ENCODE measurements at places on chromosomes 12 and 14.

- no peak for DNase-seq
Observed at GRCh38 chr12:69036533-69036932, 103.6 kb upstream of the CPM start.

- DNase-seq, result no peak
Observed at GRCh38 chr14:79331830-79332229, 879.5 kb downstream of the DIO2 start.

DNA sequence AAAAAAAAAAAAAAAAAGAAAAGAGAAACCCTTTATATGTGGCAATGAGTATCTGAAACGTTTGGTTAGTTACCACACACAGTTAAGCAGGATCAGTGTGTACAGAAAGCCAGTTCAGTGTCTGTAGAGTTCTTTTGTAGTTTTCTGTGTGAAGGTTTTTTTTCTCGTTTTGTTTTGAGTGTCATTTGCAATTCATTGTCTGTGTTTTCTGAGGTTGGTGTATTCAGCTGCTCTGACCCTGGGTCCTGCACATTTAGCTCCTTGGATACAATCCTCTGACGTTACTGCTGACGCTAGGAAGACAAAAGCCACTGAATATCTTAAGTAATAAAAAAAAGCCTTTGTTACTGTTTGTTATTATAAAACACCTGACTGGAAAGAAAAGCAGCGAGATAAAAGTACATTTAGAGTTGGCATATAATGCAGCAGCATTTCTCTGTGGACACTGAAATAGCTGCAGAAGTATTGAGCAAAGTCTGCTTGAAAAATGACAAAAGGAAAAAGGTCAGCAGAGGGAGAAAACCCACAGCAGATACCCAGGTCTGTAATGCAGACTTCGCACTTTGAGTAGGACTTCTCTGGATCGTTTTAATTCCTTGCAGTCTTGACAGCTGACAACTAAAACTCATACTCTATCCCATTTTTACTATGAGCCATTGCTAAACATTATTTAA is 89.0 kb downstream of the POLR3B start:
- no peak for DNase-seq

GRCh38 chr14:82398256-82398655 is 864.6 kb upstream of the SEL1L start:
- DNase-seq, result no peak

- DNase-seq, result no peak
Observed at GRCh38 chr12:108815875-108816594, 41.3 kb downstream of the SSH1 start.

- DNase-seq, result no peak
Observed at GRCh38 chr12:50400104-50400637, 514 bp upstream of the LARP4 start.

DNA sequence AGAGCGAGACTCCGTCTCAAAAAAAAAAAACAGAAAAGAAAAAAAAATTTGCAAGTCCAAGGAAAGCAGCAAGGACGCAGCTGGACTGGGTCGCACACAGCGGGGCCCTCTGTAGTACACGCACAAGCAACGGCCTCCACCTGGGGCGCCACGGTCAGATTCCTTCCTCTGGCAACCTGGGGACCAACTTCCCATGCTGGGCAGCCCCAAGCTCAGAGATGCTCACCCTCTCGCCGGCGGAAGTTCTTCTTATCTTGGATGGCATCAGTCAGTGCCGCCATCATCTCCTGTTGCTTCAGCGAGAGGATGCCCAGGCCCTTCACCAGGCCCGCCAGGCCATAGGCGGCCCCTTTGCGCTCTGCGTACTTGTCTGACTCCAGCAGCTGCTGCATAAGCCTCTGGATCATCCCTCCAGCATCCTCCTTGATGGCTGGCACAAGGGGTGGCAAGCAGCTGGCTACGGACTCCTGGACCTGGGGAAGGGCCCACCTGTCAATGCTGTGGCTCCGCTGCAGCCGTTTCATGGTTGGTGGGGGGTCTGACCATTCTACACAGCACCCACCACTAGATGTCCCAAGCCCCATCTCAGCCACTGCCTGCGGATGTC is 34.5 kb upstream of the RAB35 start:
- DNase-seq, result no peak

GRCh38 chr12:91023326-91024004 is 18.7 kb upstream of the EPYC start:
- DNase-seq, result no peak

DNA sequence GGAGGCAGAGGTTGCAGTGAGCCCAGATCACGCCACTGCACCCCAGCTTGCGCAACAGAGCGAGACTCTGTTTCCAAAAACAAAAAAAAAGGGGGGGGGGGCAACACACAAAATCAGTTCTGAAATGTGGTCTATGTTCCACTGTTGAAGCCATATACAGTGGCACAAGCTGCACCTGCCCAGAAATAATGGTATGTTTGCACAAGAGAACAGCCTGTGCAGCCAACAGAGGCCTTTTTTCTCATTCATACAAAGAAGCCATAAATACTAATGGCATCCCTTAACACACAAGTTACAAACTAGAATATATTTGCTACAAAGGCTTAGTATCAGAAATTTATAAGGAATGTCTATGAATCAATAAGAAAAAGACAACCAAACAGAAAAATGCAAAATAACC is 37.1 kb downstream of the ITPR2 start:
- no peak for DNase-seq

DNA sequence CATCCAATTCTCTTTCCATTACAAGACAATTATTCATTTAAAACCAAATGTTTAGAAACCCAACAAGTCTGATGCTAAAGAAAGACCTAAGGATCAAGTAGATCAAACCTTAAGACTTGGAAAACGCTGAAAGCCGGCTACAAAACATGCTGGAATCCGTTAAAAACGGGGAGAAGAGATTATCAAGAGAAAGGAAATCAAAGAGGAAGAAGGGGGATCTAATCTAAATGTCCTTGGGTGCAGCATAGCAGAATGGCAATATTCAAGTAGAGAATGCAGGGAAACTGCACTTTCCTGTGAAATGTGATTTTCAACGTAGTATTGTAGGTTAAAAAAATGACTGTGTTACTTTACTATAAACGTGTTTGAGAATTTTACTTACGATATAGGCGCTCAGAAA is 1.3 kb downstream of the PPP1R13B start:
- no peak for DNase-seq

DNA sequence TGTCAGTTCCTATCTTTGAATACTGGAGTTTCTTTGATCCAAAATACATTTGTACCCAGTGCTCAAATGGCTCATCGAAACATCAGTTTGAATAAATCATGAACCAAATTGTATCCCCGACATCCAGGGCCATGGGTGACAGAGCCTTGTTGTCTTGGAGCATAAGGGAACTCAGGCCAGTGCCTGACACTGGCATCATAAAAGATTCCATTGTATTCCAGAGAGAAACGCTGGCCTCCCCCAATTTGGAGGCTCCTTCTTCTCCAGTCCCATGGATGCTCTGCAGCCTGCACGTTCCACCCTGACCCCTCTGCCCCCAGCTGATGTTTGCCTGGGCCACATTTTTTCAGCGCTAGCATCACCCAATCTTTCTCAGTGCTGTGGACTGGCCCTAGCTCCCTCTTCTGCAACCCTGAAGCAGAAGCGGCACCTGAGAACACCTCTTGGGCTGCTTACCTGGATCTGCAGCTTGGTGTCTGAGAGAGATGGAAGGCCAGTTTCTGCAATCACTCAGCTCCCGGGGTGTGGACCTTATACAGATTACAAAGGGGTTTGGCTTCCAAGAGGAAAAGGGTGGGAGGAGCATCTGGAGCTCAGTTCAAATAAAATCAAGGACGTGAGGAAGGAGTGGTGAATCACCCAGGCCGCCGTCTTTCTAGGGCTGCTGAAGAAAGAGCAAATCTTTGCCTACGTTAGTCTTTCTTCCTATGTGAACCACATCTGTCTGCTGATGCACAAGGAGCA is at the start of gene RNASE1:
TSS of gene RNASE1 (minus strand) at position 504 of the 744 bp plus-strand sequence. CDS start 776 bp downstream, outside the sequence.
- no peak for DNase-seq

GRCh38 chr12:45590646-45591045 is 138.9 kb upstream of the ARID2 start:
- DNase-seq, result no peak

DNA sequence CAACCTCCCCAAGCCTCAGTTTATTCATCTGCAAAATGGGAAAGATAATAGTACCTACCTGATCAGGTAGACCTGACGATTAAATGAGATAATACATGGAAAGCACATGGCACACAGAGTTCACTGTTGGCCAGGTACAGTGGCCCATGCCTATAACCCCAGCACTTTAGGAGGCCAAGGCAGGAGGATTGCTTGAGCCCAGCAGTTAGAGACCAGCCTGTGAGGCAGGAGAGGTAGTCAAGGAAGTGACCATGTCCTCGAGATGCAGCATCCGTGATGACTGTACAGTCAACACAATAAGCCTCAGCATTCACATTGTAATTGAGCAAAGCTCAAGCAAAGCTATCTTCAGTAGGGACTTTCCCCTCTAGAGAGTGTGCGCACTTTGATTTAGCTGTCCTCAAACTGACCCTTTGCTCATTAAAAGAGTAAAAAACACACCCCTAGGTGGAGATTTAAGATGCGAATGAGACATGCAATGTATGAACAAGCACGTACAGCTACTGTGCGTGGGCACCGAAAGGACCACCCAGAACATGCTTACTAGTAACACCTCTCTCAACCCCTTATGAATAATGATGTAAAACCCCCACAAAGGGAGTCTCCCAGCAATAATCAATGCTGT is 9.9 kb downstream of the ISCU start:
- no peak for DNase-seq

DNA sequence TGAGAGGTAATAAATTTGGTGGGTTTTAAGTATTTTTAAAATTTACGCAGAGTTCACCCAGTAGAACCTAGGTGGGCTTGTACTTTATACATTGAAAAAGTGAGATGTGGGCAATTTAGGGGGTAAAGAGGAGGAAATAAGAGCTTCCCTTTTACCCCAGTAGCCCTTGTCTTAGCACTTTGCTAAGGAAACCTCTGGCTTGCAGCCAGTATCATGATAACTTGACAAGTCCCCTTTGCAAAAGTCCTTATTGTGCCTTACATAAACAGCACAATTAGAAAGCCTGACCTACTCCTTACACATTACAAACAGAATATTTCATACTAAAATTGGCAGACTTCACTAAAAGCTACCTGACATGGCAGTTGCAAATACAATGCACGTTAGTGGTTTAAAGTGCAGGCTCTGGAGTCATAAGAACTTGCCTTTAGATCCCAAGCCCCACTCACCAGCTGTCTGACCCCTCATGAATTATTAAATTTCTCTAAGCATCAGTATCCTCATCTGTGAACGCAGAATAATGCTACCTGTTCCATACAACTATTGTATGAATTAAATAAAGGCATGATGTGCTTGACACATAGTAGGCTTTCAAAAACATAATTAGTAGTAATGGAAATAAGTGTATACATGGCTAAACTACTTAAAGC is 53.2 kb upstream of the NELL2 start:
- DNase-seq, result no peak

GRCh38 chr12:63302269-63302940 is 151.4 kb upstream of the AVPR1A start:
- no peak for DNase-seq

DNA sequence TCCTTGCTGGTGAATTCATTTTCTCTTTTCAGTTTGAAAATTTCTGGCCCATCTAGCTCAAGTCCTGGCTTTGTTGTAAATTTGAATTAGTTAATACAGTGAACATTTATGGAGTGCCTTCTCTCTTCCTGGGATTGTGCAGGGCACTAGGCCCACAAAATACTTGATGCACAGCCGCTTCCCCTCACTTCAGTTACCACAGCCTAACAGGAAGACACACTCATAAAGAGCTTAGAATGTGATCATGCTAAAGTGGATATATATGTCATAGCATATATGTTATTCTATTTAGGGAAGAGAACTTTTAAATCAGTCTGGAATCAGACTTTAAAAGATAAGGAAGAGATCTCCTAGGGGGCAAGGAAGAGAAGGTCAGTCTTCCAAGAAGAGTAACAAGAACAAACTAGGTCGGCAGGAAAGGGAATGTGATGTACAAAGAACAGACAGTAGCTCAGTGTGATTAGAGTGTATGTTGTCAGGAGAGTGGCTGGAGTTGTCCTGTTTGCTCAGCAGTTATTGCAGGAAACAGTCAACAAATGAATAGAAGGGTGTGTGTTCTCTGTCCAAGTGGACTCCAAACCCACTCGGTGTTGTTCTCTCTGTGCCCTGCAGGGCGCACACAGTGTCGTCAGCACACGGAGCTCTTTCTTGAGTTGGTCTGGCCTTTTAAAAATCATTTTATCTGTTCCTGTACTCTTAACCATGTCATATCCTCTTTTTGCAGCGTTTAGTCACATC is 74.4 kb downstream of the DAAM1 start:
- DNase-seq, result no peak

- DNase-seq, result no peak
Observed at GRCh38 chr12:112466011-112466422, 47.3 kb downstream of the PTPN11 start.

DNA sequence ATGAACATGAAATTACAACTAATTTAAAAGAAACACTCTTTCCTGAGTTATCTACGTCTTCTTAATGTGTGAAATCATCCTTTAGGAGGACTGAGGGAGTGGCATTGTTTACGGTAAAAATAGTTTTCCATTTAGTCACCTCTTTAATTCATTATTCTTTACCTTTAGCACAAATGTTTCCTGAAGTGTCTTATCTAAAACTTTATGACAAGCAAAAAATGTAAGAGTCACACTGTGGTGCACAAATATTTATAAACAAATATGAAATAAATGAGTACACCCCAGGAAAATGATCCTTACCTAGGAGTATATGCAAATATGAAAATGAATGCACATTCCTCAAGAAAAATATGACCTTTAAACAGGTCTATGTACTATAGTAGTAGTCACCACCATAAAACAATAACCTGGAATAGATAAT is 104.6 kb downstream of the PTPRR start:
- DNase-seq, result no peak

- no peak for DNase-seq
Observed at GRCh38 chr12:23415180-23415579, 534.3 kb downstream of the SOX5 start.

- DNase-seq, result no peak
Observed at GRCh38 chr12:85828576-85828975, 7.6 kb downstream of the RASSF9 start.

DNA sequence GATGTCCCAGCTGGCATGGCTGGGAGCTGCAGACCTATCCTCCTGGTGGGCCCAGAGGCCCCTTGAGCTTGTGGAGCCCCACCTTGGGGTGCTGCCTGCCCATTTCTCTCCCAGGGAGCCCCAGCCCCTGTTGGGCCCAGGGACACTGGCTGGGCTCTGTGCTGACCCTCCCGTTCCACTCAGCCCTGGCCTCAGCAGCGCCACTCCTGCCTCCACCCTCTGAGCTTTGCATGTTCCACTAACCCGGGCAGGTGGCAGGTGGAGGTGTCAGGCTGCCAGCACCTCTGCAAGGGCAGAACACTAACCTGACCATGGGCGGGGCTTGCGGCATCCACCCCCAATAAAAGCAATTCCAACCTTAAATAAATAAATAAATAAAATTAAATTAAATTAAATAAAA is 299.2 kb downstream of the LRIG3 start:
- DNase-seq, result no peak

- no peak for DNase-seq
Observed at GRCh38 chr14:66944872-66945271, 244.4 kb upstream of the GARIN2 start.

DNA sequence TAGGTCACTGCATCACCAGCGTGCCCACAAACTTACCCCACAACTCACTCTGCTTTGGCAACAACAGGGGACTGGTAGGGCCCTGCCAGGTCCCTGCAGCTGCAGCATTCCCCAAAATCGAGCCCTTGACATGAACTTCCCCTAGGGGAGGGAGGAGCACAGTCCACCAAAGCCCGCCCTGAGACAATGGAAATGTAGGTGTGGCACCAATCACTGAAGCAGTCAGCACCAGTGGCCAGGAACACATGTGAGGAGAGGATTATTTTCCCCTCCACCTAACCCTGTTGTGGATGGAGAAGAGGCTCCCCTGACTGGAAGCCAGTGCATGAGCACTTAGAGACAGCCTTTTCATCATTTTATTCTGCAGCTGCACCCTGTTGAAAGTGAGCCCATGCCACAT is 573.8 kb downstream of the SOX5 start:
- no peak for DNase-seq

Measured in thymus (tissue), 14 donors.